SK-N-SH treated with all-trans-retinoic acid at 6 μM for 48 hours (cell line): ENCODE measurements at places on chromosomes 2 and 18.
A peak's percentile ranks its signal among the peaks of the same experiment; 100 is the strongest.

DNA sequence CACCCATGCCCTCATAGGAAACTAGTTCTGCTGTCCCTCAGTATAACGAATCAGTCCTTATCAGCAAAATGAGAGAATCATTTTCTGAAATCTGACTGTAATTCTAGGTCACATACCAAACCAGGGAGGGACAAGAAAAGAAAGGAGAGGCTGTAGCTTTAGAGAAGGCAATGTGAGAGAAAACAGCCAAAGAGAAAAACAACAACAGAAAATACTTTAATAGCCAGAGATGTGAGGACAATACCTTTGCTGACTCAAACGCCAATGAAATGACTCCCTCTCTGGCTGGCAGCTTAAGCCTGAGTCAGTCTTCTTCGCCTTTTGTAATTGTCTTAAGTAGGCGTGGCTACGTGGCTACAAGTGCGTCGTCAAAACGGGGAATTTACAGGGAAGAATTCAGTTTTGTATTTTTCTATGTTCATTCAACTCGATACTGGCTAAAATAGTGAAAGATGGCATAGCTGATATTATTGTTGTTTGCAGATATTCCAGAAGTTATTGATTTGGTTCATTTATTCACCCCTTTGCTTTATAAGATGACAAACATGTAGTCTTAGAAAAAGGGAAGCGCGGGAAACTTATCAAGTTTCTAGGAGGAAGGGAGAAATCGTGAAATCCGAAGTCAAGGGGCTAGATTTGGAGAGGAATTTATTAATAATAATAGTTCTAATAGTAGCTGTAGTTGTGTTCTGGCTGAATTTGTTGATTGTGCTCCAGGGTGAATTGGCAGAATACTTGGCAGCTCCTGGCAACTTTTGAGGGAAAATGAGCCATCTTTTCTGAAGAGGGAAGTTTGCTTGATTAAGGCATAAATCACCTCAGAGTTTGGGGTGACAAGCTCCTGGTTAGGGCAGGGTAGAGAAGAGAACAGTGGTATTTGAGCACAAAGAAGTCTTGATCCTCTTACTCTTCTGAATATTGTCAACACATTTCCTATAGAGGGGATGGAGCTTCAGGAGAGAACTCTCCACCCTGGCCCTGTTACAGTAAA, at the start of gene IL1A:
TSS of gene IL1A (minus strand) at position 295 of the 991 bp plus-strand sequence. CDS start 723 bp downstream, outside the sequence.
- peak; percentile 68 for ATAC-seq

- no peak for ATAC-seq
Measured at GRCh38 chr18:26745288-26746181, 120.0 kb downstream of the AQP4 start.

GRCh38 chr2:33707312-33707711, 108.2 kb upstream of the FAM98A start:
- no peak for ATAC-seq

DNA sequence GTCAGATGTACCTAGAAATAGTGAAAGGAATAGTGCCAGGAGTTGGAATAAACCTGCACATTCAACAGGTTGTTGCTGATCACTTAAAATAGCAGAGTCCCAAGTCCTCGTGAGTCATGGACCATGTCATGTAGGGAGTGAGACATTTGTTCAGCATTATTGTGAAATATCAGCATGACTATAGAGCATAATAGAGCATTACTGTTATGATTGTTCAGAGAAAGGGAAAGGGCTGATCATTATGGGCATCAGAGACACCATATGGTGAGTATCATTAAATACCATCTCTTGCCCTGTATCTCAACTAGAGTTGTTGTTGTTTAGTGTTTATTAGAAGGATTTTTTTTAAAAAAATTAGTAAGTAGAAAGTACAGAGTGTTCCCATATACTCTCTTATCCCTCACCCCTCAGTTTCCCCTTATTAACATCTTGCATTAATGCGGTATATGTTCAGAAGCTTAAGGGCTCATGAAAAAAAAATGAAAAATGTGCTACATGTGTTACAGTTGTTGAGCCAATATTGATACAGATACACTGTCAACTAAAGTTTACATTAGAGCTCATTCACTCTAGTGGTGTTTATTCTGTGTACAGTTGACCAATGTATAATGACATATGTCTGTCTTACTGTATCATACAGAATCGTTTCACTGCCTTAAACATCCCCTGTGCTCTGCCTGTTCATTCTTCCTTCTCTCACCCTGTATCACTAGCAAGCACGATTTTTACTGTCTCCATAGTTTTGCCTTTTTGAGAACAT, 5.7 kb downstream of the ELAC1 start:
- ATAC-seq = no peak

DNA sequence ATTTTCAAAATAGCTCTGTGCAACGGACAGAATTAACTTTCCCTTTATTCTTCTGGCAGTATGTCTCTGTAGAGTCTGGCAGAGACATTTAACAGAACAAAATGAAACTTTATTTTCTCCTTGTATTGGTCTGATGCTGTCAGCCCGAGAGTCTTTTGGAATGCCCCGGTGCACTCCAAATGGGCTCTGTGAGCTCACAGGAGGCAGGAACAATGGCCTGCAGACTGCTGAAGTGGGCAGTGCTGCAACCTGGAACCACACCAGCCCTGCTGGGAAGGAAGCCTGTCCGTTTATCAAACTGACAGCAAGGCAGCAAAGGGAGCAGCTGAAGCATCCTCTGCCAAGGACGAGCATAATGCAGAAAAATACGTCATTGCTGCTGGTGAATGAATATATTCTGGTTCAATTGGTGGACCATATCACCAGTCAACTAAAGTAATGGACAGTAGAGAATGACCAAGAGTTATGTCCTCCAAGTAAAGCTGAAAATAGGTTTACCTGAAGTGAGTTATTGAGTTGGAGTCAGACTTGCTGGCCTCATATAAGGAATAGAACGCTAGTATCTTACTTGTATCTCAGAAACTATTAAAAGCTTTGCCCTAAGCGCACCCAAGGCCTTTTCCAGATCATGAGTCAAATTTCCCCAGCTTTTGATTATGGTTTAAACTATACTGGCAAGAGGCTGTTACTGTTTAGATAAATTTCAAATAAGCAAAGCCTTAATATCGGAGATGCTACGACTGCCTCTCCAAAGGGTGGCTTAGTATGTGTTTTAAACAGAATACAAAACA, 207.6 kb upstream of the TANK start:
- ATAC-seq = peak; percentile 51

DNA sequence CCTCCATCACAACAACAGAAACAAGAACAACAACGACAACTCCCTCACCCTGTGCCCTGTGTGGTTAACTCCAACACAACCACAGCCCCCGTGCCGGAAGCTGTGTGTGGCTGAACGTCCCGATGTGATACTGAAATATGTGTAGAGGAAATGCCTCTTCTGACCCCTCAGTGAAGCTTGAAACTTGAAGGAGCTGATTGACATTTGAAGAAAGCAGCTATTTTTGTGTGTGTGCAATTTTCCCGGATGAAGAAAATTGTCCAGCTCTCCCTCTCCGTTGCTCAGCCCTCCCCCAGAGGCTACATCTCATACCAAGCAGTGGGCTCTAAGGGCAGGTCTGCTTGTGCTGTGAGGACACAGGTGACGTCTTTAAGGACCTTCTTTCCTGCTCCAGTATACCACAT, 173.8 kb downstream of the ICOS start:
- 0 out of 3 replicates have a peak, but pooled peaks have one; percentile 21 for ATAC-seq

GRCh38 chr2:235054919-235055318, 103.1 kb downstream of the SH3BP4 start:
- ATAC-seq = no peak

- ATAC-seq = no peak
Measured at GRCh38 chr2:225598897-225599296, 199.4 kb downstream of the NYAP2 start.

- no peak for ATAC-seq
Measured at GRCh38 chr2:13201924-13202323, 485.2 kb downstream of the TRIB2 start.

GRCh38 chr2:15614545-15615300, 23.1 kb downstream of the DDX1 start:
- no peak for ATAC-seq

GRCh38 chr2:179440642-179441251, 176.1 kb upstream of the SESTD1 start:
- ATAC-seq = no peak
